Body of pancreas (tissue), 4 donors: ENCODE measurements at places on chromosomes 3 and 15. TPM values are rescaled to one million over a fixed set of nuclear protein-coding genes. Genes with fewer than 3 reads are reported as not detected.

SCAMP5 gene
- 30.4 TPM for total RNA-seq

PPM1L gene
- 7.6 TPM for total RNA-seq

KCNAB1 gene
- 5.2 TPM for total RNA-seq

LMAN1L gene
- total RNA-seq, result not detected

ZPLD1 gene
- total RNA-seq, result 0.26 TPM

CLDN18 gene
- total RNA-seq, result 10.1 TPM

ANKRD34C gene
- 0.33 TPM for total RNA-seq

SMAD6 gene
- 25.4 TPM for total RNA-seq

ZNF620 gene
- 2.6 TPM for total RNA-seq

EFHB gene
- not detected for total RNA-seq

HEXA gene
- total RNA-seq, result 48.8 TPM

DUOX2 gene
- total RNA-seq, result under 0.01 TPM

NRROS gene
- total RNA-seq, result 0.66 TPM

CSPG4 gene
- total RNA-seq, result 3.1 TPM

FBLN2 gene
- 18.9 TPM for total RNA-seq

ALDH1A2 gene
- total RNA-seq, result 1.6 TPM

ACTL6A gene
- total RNA-seq, result 23.1 TPM

HDC gene
- total RNA-seq, result not detected

ABI3BP gene
- 9.3 TPM for total RNA-seq

GUCA1C gene
- 4.4 TPM for total RNA-seq

CCR2 gene
- total RNA-seq, result 1.8 TPM

GYG1 gene
- 8.9 TPM for total RNA-seq

JAGN1 gene
- 5.6 TPM for total RNA-seq

NR2E3 gene
- total RNA-seq, result not detected

GOLGA8A gene
- 65.6 TPM for total RNA-seq

SNUPN gene
- 7.0 TPM for total RNA-seq

MUC13 gene
- 0.66 TPM for total RNA-seq

CDCP1 gene
- total RNA-seq, result 6.3 TPM

DPH3 gene
- 4.9 TPM for total RNA-seq

CEMIP gene
- not detected for total RNA-seq

LEKR1 gene
- total RNA-seq, result 1.3 TPM

C3orf33 gene
- total RNA-seq, result 14.8 TPM

AGBL1 gene
- not detected for total RNA-seq
